Immature natural killer cell (primary cell): ENCODE measurements at places on chromosomes 12 and 14.

GRCh38 chr14:32075672-32076277 lies 1.3 kb upstream of the ARHGAP5 start:
- peak; percentile 15 for DNase-seq

GRCh38 chr12:8644345-8645248 lies 18.0 kb downstream of the MFAP5 start:
- peak; percentile 13 for DNase-seq

GRCh38 chr14:61627612-61628011 lies 67.7 kb upstream of the HIF1A start:
- no peak for DNase-seq

DNA sequence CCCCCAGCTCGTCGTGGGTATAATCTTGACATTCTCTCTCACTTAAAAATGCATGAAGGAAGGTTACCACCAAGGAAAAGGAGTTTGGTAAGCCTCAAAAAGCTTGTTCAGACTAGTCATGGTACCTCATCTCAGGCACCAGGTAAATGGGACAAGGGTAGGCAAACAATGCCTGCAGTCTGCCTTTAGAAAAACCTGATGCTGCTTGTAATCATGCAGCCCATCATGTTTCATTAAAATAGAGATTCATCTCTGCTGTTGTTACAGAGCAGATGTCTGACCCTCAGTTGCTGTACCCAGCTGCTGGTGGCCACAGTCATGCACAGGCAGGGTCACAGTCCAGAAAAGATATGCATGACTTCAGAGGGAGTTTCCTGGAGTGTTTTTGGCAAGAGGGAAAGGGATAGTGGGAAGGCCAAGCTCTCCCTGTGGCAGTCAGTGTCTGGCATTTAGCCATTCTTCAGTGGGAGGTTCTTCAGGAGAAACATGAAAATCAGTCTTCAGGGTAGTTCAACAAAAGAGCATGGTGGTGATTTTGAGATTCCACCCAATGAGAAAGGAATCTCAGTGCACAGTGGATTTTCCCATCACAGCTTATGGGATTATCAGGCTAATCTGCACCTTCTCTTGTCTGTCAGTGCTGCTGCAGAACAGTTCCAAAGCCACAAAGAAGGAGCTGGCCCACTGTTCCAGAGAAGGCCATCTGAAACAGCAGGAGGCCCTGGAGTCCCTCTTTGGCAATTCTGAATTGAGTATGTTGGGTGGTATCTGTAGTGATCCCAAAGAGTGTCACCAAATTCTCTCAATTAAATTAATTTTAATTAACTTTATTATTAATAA lies 202.7 kb upstream of the FRMD6 start:
- DNase-seq: no peak

DNA sequence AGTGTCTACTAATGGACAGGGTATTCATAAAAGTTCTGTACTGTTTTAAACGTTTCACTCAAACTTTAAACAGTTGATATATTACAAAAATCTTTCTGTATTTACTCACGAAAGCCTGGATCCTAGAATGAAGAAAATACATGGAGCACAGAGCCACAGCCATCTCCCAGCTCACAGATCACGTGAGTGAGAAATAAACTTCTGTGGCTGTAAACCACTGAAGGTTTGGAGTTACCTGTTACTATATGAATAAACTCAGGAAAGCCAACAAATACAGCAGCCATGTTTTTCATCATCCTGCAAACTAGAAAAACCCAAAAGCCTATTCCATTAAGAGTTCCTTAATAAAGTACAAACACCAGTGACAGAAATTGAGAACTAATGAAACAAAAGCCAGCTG lies 867 bp upstream of the TDG start:
- no peak for DNase-seq
